Activated naive CD8-positive, alpha-beta T cell treated with anti-CD3 and anti-CD28 coated beads for 36 hours (primary cell): ENCODE measurements at places on chromosomes 6 and 20.

- no peak for DNase-seq
Observed at GRCh38 chr20:46816886-46817638, 77.6 kb upstream of the EYA2 start.

DNA sequence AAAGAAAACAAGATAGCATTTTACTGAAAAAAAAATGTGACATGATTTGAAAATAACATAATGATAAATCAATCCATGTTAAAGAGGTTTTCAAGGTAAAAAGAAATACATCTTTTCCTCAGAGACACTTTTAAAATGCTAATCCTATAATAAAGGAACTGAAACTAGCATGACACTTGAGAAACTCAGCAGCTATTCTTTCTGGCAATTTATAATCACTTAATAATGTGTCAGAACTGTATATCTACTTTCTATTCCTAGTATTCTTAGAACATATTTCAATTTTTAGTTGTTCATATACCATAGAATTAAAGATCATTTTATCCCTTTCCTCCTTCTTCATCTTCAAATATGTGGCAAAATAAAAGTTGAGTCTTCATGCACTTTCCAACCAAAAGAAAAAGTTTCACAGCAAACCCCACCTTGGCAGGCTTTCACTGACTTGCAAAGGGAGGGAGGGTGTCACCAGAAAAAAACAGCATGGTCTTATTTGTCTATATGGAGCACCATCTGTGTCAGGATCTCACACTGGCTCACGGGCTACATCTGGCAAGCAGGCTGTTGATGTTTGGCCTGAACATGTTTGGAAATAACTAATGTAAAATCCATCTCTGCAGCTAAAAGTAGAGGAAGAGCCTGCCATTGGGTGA lies 48.5 kb downstream of the FHL5 start:
- DNase-seq, result no peak

GRCh38 chr6:151180330-151181048 lies 59.3 kb upstream of the AKAP12 start:
- DNase-seq, result no peak

GRCh38 chr6:44446626-44447300 lies 59.3 kb downstream of the CDC5L start:
- DNase-seq, result no peak

DNA sequence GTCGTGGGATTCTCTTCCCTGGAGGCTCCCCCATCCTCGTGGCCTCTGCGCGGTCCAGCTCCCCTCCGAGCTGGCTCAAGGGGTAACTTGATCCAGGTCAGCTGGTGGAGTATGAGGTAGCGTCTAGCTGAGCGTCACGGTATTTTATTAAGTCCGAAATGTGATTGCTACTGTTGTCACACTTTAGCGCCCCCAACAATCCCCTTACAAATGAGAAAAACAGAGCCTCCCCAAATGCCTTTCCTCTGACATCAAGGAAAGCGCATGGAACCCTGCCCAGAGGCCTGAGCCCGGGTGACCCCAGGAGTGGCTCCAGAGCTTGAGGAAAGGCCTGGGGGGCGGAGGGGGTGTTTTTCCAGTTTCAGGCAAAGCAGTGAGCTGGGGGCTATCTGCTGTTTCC lies 192.4 kb downstream of the ZMYND8 start:
- no peak for DNase-seq

- DNase-seq, result no peak
Observed at GRCh38 chr6:150835620-150836019, 29.9 kb upstream of the MTHFD1L start.

GRCh38 chr6:56242346-56242745 lies 5.0 kb downstream of the COL21A1 start:
- DNase-seq, result no peak

DNA sequence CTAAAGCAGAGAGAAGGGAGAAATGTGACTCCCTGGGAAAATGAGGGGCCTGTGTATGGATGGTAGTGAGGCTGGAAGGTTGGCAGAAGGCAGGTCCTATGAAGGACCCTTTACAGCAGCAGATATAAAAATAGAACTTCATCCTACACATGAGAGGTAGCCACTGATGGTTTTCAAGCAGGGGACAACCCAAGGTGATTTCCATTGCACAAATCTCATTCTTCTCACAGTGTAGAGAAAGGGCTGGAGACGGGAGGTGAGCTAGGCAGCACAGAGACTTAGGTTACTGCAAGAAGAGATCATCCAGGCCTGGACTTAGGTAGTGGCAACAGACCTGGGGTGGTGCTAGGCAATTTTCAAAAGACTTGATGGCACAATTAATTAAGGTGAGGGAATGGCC lies 30.7 kb downstream of the TRAM2 start:
- no peak for DNase-seq

DNA sequence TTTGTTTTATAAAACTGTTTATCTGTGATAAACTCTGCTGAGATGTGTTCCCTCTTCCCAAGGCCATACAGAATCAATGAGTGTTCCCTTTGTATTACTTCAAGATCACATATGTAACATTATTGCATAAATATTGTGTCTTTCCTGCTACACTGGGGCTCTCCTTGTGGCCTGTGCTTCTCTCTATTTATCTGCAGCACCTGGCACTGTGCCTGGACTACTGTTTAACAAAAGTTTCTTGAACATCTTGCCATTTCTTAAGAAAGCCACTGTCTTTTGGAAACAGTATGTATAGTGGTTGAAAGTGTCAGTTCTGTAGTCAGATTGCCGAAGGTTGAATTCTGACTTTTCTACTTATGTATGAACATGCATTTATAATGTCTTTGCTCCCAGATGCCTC lies 169.0 kb upstream of the SCGN start:
- DNase-seq, result no peak

DNA sequence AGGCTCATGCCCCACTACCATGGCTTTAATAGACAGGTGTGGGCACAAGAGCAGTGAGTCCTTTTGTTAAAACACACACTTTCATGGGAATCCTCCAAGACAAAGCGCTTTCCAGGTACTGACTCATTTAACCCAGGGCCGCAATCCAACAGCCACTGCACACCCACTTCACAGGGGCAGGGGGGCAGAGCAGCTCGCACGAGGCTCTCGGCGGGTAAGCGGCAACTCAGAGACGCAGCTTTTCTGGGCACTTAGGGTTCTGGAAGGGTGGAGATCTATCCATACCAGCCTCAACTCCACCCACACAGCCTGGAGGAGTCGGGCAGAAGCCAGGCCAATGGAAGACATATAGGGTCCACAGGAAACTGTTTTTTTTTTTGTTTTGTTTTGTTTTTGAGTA lies 28.6 kb downstream of the PSMG4 start:
- no peak for DNase-seq

GRCh38 chr20:56773749-56774148 lies 144.6 kb downstream of the TFAP2C start:
- DNase-seq, result no peak

DNA sequence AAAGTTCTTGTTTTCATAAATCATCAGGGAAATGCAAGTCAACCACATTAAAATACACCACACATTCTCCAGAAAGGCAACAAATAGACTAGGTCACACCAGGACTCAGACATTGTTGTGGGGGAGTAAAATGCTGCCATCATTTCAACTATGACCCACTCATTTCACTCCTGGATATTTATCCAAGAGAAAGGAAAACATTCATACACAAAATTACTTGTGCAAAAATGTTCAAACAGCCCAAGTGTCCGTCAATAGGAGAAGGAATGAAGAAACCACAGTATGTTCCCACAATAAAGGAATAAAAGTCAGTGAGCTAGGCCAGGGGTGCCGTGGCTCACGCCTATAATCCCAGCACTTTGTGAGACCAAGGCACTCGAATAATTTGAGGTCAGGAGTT lies 81.5 kb upstream of the QKI start:
- no peak for DNase-seq

DNA sequence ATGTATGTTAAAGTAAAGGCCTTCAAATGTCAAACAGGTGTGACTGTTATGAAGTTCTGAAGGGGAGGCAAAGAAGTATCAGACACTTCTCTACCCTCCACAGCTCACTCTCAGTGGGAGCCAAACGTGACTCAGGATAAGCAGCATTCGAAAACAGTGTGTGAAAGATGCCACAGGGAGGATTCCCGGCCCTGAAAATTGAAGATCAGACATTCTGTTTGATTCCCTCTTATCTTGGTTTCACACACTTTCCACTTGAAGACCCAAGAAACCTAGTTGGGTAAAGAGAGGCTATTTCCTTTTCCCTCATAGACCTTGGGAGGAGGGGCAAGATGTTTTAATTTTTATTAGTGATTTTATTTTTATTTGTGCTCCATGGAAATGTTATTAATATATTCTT lies 164.2 kb upstream of the SUPT3H start:
- DNase-seq, result no peak

DNA sequence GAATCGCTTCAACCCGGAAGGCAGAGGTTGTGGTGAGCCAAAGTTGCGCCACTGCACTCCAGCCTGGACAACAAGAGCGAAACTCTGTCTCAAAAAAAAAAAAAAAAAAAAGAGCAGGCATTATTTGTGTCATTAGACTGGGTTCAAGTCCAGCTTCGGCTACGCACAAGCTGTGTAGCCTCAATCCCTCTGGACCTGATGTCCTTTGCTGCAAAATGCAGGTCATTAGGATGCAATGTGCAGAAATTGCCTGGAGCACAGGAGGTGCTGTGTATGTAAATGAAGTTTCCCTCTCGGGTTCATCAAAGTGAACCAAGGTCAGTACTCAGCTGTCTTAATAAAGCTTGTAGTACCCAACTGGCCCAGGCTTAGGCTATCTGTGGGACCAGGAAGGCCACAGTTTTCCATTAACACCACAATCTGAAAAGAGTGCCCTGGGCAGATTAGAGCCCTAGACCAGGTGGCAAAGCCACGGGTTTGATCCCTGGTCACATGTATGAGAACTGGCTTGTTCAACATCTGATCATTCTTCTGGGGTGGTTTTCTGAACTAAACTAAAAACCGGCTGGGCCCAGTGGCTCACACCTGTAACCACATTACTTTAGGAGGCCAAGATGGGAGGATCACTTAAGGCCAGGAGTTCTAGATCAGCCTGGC lies 155.3 kb downstream of the ZMYND8 start:
- DNase-seq, result no peak

- DNase-seq, result no peak
Observed at GRCh38 chr20:40323361-40323794, 365.7 kb downstream of the MAFB start.

DNA sequence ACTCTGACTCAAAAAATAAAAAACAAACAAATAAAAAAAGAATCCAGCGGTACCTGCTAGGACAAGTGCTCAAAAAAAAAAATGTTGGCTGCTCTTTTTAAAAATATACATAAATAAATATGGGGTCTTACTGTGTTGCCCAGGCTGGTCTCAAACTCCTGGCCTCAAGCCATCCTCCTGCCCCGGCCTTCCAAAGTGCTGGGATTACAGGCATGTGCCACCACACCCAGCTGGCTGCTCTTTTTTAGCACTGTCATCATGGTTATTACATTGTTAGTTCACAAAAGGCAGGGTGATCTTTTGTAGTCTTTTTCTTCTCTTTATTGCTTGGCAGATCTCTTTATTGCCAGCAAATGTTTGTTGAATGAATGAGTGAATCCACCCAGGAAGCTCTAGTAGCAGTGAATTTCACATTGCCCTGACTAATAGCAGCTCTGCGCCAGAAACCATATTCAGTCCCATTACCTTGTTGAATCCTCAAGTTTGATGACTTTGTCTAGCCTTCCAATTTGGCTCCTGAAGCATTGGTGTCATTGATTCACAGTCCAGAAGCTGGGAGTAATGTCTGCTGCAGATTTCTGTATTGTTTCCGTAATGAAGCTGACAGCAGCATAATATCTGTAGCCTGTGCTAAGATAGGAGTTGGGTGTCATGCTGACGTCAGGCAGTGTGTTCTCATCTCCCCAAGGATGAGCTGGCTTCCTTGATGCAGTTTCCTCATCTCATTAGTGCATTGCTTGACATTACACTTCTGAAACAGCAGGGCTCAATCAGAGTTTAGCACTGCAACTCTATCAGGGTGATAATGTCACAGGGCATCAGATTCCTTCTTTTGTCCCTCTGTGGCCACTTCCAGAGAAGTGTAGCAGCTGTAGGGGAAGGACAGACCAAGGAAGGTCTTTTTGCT lies 84.9 kb upstream of the TGM3 start:
- DNase-seq, result no peak

GRCh38 chr6:17886891-17887290 lies 100.5 kb downstream of the KIF13A start:
- DNase-seq, result no peak

DNA sequence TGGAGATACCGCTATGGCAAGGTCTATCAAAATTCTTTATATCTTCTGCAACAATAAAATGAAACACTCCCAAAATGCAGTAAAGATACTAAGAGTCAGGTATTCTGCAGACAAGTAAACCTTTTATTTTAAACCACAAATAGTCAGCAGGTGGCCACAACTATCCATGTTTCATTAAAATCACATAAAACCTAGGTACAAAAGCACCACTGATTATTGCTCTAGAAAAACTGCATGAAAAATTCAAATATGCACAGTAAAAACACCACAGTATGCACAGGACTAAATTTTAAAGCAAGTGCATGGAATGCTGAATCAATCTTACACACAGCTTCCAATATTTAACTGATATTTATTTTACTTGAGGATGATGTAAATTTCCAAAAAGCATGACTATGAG lies 33.3 kb downstream of the HMGN3 start:
- no peak for DNase-seq

- no peak for DNase-seq
Observed at GRCh38 chr6:38225766-38226165, 406.2 kb downstream of the ZFAND3 start.

GRCh38 chr6:169783401-169783800 lies 32.0 kb downstream of the ERMARD start:
- no peak for DNase-seq

- DNase-seq, result no peak
Observed at GRCh38 chr20:51797357-51798025, 4.8 kb downstream of the SALL4 start.

DNA sequence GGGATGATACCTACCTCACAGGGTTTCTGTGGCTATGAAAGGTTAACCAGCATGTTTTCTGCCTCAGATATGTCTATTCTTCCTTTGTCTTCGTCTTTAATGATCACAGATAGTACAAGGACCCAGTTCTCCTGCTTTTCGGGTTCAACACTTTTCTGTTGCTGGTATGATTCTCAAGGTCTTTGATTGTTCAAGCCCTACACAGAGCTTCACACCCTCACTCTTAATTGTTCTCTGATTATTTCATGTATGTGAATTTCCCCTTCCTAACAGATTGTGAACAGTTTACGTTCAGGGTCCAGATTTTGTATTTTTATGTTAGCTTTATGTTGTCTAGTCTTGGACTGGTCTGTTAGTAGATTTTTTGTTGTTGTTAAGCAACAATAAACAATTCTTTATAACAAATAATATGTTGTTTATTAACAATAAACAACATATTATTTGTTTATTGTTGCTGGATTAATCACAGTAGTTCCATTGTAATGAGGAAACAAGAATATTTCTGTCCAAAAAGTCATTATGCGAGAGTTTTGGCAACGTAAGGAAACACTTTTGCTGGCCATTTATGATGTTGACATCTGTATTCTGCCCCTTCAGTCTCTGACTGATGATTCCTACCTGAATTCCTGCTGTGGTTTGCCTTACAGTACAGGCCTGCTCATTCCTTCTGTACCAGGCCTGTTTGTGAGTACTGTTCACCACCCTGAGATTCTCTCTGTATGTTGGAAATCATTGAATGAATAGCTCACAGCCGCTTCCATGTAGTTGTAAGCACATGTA lies 27.2 kb upstream of the TULP4 start:
- no peak for DNase-seq
